ENCODE measurements at places on chromosomes 2 and 18.

- no peak for DNase-seq
Observed at GRCh38 chr18:28963481-28963880, 786.6 kb upstream of the CDH2 start.

DNA sequence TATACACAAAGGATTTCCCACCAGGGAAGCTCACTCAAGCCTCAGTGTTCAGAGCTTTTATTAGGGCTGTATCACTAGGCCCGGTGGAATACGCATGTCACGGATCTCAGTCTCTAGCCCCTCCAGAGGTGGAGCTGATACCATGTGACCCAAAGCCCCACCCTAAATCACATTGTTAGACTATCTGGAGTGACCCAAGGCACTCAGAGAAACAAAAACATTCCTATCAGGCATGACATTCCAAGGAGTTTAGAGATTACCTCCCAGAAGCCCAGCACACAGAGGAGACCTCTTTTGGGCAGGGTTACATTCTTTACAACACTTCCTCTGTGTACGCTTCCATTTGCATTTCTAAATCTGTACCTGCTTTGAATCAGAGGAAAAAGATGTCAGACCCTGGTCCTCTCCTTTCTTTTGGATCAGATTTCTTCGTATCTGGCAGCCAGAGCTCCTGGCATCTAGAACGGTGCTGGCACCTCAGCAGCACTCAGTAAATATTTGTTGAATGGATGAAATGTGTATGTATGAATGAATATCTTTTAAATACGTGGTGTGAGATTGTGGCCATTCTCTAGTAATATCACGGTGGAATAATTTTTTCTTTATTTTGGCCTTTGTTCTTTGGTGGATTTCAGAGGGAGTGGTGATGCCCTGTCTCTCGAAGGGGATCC lies 37.7 kb upstream of the SMAD2 start:
- no peak for DNase-seq

DNA sequence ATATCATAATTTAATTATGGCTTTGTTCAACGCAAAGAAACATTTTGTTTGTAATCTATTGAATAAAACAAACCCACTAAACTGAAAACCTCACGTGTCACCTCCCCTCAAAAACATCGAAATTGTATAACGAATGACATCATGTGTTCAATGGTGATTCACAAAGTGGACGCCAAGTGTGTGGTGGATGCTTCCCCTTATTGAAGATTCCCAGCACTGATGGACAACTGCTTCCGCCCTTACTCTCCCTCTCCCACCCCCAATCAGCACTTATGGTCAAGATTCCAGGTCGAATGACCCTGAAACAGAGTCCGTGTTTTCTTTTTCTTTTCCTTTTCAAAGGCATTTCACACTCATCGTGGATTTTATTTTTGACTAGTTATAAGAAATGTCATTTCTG lies 383.0 kb upstream of the SMIM21 start:
- DNase-seq, result no peak

DNA sequence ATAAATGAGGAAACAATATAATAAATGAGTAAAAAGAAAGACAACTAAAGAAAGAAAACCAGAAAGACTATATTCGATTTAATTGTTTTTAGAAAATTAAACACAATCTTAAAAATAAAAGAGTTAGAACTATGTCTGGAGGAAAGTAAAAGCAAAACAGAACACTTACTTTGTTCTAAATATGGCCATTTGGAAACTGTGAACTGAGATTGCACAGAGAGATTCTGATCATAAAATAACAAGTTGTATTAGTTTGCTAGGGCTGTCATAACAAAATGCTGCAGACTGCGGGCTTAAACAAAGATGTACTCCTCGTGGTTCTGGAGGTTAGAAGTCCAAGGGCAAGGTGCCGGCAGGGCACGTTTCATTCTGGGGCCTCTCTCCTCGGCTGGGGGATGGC lies 128.1 kb upstream of the AQP4 start:
- DNase-seq, result no peak

GRCh38 chr2:23568626-23569190 lies 183.7 kb downstream of the KLHL29 start:
- no peak for DNase-seq

DNA sequence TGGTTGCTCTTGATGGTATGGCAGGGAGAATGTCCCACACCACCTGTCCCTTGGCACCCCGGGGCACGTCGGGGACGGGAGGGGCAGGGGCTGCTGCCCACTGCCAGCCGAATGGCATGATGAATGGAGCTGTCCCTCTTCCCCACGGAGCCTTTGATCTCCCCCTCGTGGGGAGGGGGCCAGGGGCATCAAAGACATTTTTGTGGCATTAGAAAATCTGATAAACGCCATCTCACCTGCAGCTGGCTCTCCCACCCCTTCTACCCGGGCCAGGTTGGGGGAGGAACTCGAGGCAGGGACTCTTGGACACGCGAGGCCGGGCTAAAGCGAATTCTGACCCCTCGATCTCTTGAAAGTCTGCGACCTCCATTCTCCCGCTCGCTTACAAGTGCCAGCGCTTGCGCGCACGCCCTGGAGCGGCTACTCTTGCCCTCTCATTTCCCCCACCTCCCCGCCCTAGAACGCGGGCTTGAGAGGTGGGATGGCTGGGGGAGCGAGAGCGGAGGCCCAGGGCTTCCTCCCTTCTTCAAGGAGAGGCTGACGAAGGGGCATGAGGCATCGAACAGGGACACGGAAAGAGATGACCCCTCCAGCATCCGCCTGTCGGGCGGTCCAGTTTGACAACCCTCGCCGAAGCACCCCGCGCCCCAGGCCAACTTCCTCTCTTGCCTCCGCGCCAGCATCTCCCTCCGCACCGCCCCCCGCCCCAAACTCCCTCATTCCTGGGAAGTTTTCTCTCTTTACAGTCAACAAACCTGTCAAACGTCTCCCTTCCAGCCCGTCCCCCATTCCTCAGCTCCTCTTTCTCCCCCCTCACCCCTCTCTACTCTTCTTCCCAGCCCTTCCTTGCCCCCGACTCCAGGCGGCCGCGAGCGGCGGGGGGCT lies 692 bp upstream of the WNT6 start:
- no peak for DNase-seq

- no peak for DNase-seq
Observed at GRCh38 chr2:185208261-185208660, 530.3 kb upstream of the FSIP2 start.

GRCh38 chr2:3001615-3002560 lies 375.7 kb downstream of the EIPR1 start:
- DNase-seq, result no peak

DNA sequence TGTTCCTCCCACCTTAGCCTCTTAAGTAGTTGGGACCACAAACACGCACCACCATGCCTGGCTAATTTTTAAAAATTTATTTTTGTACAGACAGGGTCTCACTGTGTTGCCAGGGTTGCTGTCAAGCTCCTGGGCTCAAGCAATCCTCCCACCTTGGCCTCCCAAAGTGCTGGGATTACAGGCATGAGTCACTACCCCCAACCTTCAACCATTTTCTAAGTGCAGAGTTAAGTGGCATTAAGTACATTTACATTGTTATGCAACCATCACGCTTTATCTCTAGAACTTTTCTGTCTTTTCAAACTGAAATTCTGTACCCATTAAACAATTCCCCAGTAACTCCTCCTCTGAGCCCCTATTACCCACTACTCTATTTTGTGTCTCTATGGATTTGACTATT lies 45.9 kb upstream of the AFF3 start:
- no peak for DNase-seq

GRCh38 chr2:158797963-158798700 lies 3.0 kb downstream of the DAPL1 start:
- no peak for DNase-seq

GRCh38 chr2:23809150-23809549 lies 117.8 kb downstream of the ATAD2B start:
- DNase-seq, result no peak

DNA sequence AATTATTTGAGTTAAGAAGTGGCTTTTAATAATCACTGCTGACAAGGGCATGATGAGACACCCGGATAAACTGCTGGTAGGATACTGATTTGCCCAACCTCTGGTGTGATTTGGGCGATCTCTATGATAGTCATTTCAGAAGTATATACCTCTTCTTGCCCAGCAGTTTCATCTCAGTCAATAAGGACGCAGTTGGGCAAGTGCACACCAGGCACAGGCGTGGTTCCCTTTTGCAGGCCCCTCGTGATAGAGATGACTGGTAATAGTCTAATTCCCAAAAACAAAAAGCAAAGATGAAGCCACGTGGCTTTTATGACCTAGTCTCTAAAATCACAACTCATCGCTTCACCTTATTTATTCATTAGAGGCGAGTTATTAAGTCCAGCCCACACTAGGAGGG lies 246.4 kb downstream of the PRKCE start:
- DNase-seq, result no peak

DNA sequence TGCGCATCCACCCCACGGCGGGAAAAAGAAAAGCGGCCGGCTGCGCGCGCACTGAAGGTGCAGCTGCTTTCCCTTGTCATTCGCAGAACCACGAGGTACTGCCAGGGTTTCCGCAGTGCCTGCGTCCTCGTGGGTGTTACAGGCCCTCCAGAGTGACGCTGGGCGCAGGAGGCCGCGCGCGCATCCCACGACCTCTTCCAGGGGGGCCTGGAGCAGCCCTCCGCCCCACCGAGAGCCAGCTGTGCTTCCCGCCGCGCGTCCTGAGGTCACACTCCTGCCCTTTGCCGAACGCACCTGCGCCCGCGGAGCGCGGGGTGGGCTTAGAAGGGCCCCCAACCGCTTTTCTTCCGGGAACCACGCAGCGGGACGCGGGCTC lies 378 bp upstream of the IAH1 start:
- DNase-seq, result peak; percentile 61

DNA sequence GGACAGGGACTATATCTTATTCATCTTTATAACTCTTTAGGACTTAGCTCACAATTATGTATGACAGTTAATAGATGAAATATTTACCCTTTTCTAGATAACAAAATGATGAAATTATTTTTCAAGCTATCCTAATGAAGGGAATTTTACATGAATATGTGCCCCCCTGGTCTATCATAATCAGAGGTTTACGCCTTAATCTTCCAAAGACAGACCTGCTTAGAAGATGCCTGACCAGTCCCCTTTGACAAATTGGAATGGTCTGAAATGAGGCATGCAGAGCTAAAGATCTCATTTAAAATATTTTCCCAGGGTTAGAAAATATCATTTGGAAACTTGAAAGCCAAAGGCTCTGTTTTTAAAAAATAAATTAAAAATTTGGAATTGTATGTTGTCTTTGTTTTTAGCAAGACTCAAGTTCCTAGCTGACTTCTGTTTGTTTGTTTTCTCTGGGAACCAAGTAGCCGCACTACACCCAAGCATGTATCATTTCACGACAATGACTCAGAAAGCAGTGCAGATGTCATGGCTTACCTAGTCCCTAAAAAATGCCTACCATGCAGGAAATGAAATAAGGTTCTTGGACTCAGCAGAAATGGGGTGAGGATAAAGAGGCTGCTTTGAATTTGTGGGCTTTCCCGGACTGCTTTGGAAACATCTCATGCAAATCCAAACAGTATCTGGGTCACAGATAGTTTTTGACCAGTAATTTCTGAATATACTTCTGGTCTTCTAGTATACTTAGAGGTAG lies 162.1 kb downstream of the ZEB2 start:
- DNase-seq, result no peak

Data from T follicular helper cell (primary cell).